ENCODE measurements at places on chromosomes 11 and 22. TPM values are rescaled to one million over a fixed set of nuclear protein-coding genes. Genes with fewer than 3 reads are reported as not detected.

Gene KCTD14
- polyA plus RNA-seq: 31.0 TPM

Gene TEX54
- not detected for polyA plus RNA-seq

Gene OTOG
- polyA plus RNA-seq: 1.3 TPM

Gene LRRC4C
- polyA plus RNA-seq: 3.5 TPM

Gene SAA1
- 3.4 TPM for polyA plus RNA-seq

Gene RASSF10
- polyA plus RNA-seq: 1.7 TPM

Gene NLRP10
- polyA plus RNA-seq: not detected

Measured in brain (organoid and tissue), 16 donors.